ENCODE measurements at places on chromosomes 5 and 9.
A peak's percentile ranks its signal among the peaks of the same experiment; 100 is the strongest.

GRCh38 chr5:143462431-143462830 lies 58.9 kb upstream of the NR3C1 start:
- DNase-seq, result no peak

DNA sequence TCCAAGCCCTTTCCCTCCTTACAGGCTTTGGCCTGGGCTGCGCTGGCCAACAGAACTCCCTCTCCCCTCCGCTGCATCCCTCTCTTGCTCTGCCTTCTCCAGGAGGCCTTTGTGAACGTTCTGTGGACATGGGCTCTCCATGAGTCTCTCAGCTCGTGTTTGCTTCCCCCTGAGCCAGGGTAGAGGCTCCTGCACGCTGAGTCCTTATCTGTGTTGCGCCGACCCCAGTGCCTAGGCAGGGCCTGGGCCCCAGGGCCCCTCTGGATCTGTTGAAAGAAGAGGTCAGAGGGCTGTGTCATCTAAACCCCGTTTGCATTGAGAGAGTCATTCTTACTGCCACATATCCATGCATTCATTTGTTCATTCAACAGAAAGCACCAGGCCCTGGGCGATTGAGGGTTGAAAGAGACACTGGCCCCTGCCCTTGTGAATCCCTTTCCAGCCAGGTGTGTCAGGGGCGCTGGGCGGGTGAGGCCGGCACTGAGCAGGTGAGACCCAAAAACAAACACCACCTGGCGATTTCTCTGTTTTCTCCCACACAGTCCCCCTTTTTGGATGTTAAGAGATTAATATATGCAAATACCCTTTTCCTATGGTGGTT lies 111.2 kb upstream of the IER5L start:
- DNase-seq, result no peak

DNA sequence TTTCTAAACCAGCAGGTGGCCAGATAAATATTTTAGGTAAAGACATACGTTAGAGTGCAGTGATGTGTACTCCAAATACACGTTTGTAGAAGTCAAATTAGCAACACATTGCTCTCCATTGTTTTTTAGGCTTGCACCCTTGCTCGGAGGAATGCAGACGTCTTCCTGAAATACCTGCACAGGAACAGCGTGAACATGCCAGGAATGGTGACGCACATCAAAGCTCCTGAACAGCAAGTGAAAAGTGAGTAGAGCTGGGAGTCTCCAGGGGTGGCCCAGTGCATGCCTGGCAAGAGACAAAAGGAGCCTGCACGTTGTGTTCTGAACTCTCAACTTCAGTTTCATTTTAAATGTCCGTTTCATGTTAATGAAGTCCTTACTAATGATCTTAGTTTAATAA lies 207.5 kb upstream of the OTULINL start:
- DNase-seq, result peak; percentile 68

- peak; percentile 62 for DNase-seq
These were observed 82.6 kb downstream of the ADRB2 start for GRCh38 chr5:148909040-148909439.

GRCh38 chr9:4027606-4028005 lies 272.3 kb downstream of the GLIS3 start:
- DNase-seq, result no peak

- DNase-seq, result peak; percentile 43
These were observed at the start of gene RNF208 for GRCh38 chr9:137222190-137223077. Gene RNF208 (minus strand): TSS chr9:137222240. CDS start chr9:137221212, 1,028 bp downstream.

- peak; percentile 46 for DNase-seq
These were observed 19.7 kb downstream of the ZCCHC10 start for GRCh38 chr5:133006653-133007052.

DNA sequence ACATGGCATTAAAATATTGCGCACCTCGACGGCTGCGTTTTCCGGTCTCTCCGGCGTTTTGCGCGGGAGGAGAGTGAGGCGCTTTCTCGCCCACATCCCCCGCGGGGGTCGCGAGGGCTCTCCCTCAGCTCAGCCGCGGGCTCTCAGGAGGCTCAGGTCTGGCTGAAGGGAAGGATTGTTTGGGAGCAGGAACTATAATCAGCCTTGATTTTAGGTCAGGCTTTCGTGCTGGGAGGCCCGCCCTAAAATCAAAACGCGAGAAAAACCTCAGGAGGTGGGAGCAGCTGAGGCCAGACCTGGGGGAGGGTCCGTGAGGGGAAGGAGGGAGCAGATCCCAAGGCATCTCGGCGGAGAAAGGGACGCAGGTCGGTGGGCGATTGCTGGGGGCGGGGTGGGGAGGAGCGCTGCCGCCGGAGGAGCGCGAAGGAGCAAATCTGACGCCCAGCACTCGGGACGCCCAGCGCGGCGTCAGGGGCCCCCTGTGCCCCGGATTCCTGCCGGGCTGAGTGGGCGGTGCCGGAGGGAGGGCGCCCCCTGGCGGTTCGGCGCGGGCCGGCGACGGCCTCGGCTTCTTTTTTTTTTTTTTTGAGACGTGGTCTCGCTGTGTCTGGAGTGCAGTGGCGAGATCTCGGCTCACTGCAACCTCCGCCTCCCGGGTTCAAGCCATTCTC lies 18.7 kb upstream of the RNF130 start:
- peak; percentile 92 for DNase-seq

DNA sequence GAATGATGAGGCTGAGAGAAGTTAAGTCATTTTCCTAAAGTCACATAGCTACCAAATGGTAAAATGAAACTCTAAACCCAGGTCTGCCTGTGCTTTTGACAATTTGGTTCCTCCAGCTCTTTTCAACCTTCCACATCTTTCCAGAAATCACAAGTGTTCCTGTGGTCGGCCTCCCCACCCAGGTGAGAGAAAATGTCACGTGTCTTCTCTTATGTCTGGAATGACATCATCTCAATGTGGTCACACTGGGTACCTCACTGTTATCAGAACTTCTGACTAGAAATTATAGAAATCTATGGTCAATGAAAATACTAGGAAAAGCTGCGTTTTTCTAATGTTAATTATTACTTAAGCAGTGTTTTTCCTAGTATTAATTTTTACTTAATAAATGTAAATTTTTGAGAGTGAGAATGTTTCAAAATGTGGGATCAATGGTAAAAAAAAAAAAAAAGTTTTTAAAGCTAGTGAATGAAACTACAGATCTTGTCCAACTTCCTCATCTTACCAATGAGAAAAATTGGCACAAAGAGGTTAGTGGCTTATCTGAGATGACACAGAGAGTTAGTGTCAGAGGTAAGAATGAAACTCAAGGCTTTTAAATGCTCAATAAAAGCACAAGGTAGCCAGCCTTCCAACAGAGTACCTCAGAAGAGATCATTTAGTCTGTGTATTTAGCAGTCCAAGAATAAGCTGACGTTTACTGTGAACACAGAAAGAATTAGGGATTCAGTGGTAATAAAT lies 228.7 kb upstream of the NR4A3 start:
- no peak for DNase-seq

- peak; percentile 77 for DNase-seq
These were observed 547.2 kb downstream of the LRRC70 start for GRCh38 chr5:63125862-63126261.

GRCh38 chr9:7328453-7328852 lies 471.1 kb downstream of the DMAC1 start:
- DNase-seq, result no peak

DNA sequence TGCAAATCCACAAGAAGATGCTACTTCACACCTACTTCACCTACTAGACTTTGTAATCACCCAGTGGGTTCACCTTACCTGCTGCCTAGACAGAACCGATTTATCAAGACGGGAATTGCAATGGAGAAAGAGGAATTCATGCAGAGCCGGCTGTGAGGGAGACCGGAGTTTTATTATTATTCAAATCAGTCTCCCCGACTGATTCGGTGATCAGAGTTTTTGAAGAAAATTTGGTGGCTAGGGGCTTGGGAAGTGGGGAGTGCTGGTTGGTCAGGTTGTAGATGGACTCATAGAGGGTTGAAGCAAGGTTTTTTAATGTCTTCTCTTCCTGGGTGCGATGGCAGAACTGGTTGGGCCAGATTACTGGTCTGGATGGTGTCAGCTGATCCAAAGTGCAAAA lies 23.4 kb downstream of the SFXN1 start:
- no peak for DNase-seq

- DNase-seq, result no peak
These were observed 109.1 kb downstream of the MACIR start for GRCh38 chr5:103367702-103368101.

DNA sequence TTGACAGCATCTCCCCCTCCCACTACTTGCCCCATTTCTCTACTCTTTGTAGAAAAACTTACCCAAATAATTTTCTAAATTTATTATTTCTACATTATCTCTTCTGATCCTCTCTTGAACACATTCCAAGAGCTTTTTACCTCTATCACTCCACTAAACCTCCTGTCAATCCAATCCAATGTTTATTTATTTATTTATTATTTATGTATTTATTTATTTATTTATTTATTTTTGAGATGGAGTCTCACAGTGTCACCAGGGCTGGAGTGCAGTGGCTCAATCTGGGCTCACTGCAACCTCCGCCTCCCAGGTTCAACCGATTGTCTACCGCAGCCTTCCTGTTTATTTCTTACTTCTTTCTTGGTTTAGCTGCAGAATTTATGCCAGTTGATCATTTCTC lies 178.5 kb upstream of the GAS1 start:
- DNase-seq, result no peak

DNA sequence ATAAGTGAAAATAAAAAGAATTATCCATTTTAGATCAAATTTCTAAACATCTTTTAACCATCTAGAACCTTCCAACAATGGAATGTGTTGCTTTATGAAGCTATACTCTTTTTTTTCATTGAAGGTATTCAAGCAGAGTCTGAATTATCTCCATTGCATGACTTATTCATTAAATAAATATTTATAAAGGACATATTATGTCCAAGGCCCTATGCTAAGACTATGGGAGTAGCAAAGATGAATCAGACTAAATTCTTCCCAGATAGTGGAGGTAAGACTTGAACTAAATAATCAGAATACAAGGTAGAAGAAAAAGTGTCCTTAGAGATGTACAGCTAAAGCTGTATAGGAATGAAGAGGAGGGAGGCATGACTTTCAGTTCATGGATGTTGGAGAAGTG lies 215.5 kb upstream of the RGMB start:
- DNase-seq, result no peak

DNA sequence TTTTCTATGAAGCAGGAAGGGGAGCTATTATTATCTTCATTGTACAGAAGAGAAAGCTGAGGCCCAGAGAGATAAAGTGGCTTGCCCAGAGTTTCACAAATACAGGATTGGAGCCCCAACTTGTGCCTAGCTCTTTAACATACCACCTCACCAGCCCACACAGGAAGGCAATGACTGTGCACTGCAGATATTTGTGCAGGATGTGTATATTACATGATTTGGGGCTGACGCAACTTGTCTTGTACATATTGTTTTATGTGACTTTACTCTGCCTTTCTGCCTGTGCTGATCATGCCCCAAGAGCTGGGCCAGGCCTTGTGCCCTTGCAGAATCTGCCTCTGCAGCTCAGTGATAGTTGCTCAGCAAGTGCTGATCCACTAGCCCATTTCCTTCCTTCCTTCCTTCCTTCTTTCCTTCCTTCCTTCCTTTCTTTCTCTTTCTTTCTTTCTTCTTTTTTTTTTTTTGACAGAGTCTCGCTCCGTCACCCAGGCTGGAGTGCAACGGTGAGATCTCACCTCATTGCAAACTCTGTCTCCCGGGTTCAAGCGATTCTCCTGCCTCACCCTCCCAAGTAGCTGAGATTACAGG lies 106.6 kb upstream of the TBCA start:
- DNase-seq, result no peak

DNA sequence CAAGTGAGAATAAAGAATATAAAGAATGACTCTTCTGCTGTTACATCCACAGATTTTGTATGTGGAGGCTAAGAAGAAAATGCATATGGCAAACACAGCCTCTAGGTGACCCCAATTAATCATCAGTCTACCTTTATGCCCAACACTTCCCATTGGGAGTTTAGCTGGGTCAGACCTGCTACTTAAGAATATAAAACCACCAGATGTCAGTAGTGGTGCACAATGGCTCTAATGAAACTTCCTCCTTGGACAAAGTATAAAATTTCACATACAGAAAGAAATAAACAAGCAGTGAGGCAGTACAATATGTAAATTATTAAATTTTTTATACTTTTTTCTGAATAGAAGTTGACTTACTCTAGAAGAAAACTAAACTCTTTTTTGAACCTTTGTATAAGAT lies 539.9 kb downstream of the BRINP1 start:
- peak; percentile 39 for DNase-seq

DNA sequence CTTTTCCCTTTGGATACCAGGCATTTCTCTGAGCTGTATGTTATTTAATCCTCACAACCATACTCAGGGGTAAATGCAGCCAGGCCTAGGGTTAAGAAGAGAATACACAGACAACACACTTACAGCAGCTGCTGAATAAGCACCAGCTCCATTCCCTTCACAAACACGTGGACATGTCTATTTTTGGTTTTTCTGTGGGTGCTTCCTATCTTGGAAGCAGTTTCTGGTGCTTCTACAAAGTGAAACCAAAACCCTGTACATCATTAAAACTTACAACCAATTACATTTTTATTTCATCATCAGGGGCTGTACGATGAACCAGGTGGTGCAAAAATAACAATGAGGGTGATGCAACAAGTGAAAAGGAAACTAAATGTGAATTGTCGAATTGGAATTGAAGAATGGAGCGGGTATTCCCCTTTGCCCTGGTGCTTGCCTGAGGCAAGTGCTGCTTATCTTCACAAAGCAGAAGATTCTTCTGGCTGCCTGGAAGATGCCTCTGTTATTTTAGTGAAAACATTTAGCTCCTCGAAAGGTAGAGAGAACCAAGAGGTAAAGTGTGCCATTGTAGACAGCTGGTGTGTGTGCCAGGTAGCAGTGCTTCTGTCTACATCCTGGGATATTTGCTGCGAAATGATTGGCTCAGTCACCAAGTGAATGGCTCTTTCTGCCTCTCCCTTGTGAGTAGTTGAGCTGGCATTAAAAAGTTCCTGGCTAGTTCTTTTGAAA lies 18.6 kb upstream of the IFNB1 start:
- peak; percentile 5 for DNase-seq

DNA sequence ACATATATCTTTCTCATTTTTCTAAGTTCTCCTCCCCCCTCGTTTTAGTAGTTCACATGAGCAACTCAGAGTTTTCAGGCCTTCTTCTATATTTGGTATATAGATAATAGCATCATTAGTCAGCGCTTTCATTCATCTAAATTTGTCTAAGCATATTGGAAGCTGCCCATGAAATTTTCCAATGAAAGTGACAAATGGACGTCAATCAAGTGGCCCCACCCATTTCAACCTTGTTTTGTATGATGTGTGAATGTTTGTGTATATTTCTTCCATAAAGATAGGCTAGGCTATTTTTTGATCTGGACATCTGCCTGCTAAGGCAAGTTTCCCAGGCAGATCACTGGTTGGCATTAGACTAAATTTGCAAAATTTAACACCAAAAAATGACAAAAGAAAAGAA lies 104.0 kb upstream of the SSBP2 start:
- DNase-seq, result no peak

- DNase-seq, result no peak
These were observed 440.4 kb upstream of the GRIN3A start for GRCh38 chr9:102178811-102179210.
